ENCODE measurements at places on chromosomes 2 and 18. TPM values are rescaled to one million over a fixed set of nuclear protein-coding genes. Genes with fewer than 3 reads are reported as not detected.

DNA sequence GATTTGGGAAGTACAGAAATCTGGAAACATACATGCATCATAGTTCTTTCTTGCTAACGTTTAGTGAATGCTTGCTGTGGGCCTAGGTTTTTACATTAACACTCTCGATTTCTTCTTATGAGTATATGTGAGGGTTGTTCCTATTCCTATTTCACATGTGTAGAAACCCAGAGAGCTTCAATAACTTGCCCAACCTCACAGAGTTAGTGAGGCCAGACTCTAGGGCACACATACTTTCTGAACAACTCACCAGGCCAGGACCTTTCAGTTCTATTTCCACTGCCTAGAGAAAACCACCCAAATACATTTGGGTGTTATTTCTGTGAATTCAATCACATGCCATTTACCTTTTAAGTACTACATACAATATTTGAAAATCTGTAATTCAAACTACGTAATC is 8.2 kb upstream of the KCTD1 start:
- DNase-seq = no peak

GRCh38 chr18:23658285-23658684 is 4.4 kb downstream of the ANKRD29 start:
- no peak for DNase-seq

GRCh38 chr18:5961097-5961827 is 65.9 kb upstream of the TMEM200C start:
- no peak for DNase-seq

- DNase-seq = no peak
Measured at GRCh38 chr2:10654069-10654468, 35.7 kb downstream of the NOL10 start.

DNA sequence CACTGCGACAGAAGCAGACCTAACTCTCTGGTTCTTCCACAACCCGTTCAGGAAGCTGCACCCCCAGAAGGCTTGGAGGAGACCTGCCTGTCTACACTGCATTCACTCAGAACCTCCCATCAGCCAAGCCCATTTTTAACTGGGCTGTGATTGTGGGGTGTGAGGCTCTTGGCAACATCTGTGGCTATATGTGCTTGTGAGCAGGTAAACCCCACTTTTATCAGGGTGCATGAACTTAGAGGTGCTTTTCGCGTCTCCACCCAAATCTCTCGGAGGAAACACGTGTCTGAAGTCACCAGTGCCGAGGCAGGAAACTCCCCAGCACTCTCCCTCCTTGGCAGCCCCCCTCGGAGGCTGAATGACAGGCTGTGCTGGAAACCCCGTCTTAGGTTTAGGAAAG is 158.2 kb upstream of the SALL3 start:
- DNase-seq = no peak

GRCh38 chr2:200042944-200043343 is 87.6 kb downstream of the MAIP1 start:
- no peak for DNase-seq

DNA sequence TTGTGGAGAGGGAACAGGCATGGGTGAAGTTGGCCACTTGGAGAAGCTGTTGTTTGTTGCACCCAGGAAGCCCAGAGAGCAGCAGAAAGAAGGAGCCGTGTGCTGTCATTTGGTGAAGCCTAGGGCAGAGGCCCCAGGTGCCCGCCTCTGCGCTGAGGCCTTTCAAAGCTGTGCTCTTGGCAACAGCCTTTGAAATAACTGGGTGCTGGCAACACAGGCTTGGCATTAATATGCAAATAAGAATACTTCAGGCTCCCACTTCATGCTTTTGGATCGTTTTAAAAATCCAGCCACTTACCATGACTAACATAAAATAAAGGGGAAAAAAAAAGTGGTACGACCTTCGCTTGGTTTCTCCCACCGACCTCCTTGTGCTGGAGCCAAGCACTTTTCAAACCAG is 41.1 kb downstream of the DHRS9 start:
- DNase-seq = no peak

DNA sequence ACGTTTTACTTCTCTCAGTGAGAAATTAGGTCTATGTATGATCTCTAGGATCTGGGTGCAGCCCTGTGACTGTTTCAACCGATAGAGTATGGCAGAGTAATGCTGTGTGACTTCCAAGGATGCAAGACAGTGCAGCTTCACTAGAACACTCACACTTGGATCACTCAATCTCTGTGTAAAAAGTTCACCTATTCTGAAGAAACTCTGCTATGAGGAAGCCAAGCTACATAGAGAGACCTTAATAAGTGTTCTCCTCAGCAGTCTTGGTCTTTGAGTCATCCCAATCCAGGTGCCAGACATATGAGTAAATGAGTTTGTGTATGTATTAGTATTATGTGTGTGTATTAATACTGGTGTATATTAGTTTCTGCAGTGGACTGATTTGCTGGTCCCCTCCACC is 335.0 kb downstream of the NR4A2 start:
- no peak for DNase-seq

- DNase-seq = no peak
Measured at GRCh38 chr2:120227111-120227991, 4.2 kb upstream of the TMEM185B start.

GRCh38 chr2:176521878-176522670 is 252.8 kb downstream of the MTX2 start:
- no peak for DNase-seq

GRCh38 chr2:176826984-176827668 is 385.5 kb upstream of the HNRNPA3 start:
- DNase-seq = no peak

DNA sequence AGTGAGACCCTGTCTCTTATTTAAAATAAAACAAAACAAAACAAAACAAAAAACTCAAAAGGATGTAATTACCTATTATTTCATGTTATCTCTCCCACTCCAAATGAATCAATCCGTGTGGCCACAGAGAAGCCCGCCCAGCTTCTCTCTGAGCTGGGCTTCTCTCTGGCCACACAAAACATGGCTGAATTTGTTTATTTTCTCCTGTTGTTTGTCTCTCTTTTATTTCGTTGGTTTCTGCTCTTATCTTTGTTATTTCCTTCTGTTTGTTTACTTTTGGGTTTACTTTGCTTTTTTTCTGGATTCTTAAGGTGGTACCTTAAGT is 1.5 kb upstream of the TRABD2A start:
- no peak for DNase-seq

DNA sequence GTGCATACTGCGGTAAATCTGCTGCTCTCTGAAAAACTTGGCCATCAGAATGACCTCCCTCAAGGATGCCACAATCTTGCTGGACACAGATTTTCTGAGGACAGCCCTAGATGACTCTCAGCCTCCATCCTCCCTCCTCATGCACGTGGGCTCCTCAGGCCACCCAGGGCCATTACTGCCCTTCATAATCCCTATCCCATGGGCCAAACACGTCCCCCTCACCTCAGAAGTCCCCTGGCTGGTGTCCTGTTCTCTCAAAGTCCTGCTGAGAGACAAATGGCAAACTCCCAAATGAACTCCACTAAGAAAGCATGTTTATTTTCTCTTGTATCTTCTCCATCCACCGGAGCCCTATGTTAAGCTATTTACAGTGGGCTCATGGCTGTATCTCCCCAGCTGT is 125.7 kb downstream of the MRO start:
- no peak for DNase-seq

DNA sequence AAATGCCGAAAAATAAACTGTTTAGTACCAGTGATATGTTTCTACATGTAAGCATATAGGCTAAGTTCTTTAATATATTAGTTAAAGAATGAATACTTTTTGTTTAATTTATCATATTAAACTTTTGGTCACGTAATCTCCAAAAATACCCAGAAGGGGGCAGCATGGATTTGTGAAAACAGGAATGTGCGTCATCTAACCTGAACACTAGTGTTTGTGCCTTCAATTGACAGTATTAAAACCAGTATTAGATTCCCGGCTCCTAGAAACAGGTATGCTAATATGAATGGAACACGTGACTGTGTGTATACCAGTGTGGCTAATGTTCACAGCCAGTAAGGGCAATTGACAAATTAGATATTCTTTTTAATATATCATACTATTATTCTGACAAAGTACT is 51.8 kb downstream of the WDR7 start:
- DNase-seq = peak; percentile 8

DNA sequence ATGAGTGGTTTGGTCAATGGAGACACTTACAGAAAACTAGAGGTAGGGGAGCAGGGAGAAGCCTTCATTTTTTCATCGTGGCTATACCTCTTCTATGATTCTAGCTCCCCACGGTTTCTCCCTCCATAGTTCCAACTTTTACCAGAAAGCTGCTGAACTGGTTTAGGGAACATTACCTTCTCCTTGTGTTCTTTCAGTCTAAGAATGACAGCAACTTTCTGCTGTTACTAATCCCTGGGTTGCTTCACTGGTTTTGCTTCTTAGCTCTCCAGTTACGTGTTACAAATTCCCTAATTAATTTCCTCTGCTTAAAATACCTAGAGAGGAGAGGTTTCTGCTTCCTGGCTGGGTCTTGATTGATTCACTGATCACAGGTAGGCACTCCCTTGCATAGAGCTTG is 499.9 kb downstream of the SLC4A3 start:
- no peak for DNase-seq

- DNase-seq = no peak
Measured at GRCh38 chr2:108935271-108935741, 53.7 kb downstream of the EDAR start.

DNA sequence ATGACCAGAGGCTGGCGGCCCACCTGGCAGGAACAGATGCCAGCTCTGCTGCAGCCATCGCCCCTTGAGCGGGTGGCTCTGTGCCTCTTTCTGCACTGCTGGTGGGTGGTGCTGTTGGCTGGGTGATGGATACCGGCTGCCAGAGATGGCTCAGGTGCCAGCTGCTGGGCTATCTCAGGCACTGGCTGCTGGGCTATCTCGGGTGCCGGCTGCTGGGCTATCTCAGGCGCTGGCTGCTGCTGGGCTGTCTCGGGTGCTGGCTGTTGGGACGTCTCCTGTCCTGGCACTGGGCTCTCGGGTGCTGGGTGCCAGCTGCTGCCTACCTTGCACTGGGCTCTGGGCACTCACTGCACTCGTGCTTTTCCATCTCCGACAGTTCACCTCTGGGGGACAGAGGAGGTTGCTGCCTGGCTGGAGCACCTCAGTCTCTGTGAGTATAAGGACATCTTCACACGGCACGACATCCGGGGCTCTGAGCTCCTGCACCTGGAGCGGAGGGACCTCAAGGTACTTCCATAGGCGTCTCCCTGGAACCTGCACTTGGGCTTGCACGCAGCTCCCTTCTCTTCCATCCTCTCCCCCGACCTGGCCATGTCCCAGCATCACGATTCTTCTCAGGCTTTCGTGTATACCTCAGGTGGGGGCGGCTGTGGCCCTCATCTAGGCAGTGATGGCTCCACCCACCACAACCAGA is 98.4 kb downstream of the USP40 start:
- no peak for DNase-seq

- no peak for DNase-seq
Measured at GRCh38 chr2:162344617-162344950, 652 bp downstream of the GCA start.

- DNase-seq = peak; percentile 92
Measured at GRCh38 chr2:38665854-38666555, at the start of gene GALM. Gene GALM, plus strand, starts transcription at chr2:38666114. Its CDS starts 48 bp downstream, at chr2:38666162.

DNA sequence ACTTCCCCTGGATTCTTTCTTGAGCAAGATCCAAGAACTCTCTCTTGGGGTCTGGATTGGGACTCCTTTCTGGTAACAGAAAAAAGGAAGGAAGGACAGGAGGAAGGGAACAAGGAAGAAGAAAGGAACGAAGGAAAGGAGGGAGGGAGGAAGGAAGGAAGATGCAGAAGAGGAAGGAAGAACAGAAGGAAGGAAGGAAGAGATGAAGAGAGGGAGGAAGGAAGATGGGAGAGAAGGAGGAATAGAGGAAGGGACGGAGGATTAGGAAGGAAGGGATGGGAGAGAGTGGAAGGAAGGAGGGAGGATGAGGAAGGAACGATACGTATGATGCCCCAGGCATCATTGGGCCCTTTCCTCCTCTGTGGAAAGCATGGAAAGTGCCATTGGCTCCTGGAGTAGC is 58.6 kb downstream of the CYP26B1 start:
- DNase-seq = no peak

DNA sequence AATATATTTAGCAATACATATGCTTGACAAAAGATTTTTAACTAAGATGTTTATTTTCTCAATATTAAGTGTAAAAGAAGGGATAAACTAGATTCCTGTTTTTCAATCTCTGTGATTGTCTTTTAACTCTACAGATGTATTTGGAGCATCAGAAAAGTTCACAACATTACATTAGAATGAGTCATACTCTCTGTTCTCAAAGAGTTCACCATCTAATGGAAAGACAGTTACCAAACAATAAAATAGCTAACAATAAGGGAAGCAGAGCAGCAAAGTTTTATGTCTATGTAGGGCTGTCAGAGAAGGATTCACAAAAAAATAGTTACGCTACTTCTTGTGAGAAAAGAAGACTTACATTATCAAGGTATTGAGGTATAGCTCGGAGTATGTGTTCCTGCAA is 109.2 kb upstream of the MAP2 start:
- DNase-seq = no peak

GRCh38 chr18:55283309-55283708 is 304.7 kb downstream of the TCF4 start:
- no peak for DNase-seq

GRCh38 chr2:109448207-109448606 is 165.6 kb downstream of the SEPTIN10 start:
- no peak for DNase-seq

The TMEM198 gene
- 3.1 TPM for polyA plus RNA-seq

The QPCT gene
- polyA plus RNA-seq = 12.6 TPM

The STAT4 gene
- 3.8 TPM for polyA plus RNA-seq

The IL36RN gene
- polyA plus RNA-seq = 5.0 TPM

The MCM6 gene
- polyA plus RNA-seq = 35.2 TPM

The BOLL gene
- polyA plus RNA-seq = not detected

The CHRND gene
- 132 TPM for polyA plus RNA-seq

The VWA3B gene
- not detected for polyA plus RNA-seq

The PRPF40A gene
- 79.8 TPM for polyA plus RNA-seq

The PCARE gene
- not detected for polyA plus RNA-seq

The LAMA1 gene
- 4.0 TPM for polyA plus RNA-seq

The KYNU gene
- polyA plus RNA-seq = 0.94 TPM

The SMYD1 gene
- polyA plus RNA-seq = 362 TPM

The SLC4A5 gene
- polyA plus RNA-seq = 2.3 TPM
